ENCODE measurements at places on chromosomes 16 and 17.

GRCh38 chr16:84040823-84041820, 1.5 kb downstream of the SLC38A8 start:
- no peak for DNase-seq

DNA sequence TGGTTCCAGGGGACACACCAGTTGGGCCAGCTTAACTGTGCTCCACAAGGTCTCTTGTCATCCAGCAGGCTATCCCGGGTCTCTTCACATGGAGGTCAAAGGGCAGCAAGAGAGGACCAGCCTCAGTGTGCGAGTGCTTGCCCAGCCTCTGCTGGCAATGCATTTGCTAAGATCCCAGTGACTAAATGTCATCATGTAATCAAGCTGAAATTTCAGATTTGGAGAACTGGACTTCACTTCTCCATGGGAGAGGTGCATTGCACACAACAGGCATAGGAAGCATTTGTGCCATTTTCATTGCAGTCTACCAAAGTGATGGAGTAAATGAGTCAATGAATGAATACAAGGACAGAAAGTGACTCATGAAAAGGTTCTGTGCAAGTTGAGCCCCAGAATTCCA, 51.2 kb upstream of the KDM8 start:
- no peak for DNase-seq

DNA sequence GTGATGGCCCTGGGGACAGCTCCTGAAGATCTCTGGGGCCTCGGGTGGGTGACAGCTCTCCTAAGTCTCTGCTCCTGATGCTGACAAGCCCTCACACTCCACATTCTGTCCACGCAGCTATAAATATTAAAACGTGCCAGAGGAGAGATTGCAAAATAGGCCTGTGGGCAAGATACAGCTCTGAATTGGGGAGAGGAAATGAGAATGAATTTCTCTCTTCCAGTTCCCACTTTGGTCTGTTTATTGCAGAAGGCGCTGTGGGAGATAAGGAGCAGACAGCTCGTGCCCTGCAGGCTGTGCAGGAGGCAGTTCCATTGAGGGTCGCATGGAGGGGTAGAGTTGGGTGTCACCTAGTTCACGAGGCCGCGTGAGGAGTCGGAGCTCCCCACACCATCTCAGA, 87.5 kb upstream of the SDK2 start:
- no peak for DNase-seq

DNA sequence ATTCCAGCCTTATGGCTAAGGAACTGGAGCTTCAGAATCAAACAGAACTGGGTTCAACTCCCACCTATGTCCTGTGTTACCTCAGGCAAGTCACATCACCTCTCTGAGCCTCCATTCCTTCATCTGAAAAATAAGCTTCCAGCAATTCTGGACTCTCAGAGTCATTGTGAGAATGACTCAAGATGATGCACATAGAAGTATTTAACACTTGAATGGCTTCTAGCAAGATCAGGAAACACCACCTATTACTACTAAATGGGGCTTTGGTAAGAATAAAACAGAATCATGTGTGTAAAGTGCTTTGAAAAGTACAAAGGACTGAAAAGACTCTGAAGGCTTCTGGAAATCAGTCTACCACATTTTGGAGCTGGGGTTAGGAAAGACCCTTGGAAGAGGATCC, 30.8 kb upstream of the CALB2 start:
- no peak for DNase-seq

DNA sequence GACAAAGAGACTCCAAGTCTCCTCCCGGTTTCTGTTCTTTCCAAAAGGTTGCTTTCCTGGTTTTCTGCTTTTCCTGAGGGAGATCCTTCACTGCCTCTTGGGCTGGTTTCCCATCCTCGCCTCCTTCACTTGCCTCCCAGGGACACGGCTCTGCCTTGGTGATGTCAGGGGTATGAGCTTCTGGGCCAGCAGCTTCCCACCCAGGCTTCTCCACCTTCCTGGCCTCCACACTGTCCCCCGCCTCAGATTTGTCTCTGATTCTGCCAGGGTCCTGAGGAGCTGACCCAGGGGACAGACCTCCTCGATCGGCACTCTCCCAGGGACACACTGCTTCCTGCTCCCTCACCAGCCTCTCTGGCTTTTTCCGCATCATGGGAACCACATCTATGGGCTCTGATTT, 14.5 kb downstream of the GPR179 start:
- no peak for DNase-seq

- DNase-seq, result no peak
Observed at GRCh38 chr17:68489919-68490318, 22.3 kb upstream of the PRKAR1A start.

Data from CD4-positive, alpha-beta T cell (primary cell).